Stimulated activated CD8-positive, alpha-beta memory T cell treated with anti-CD3 and anti-CD28 coated beads, Interleukin-7, amount 100 ng/mL, for 1 hour (primary cell): ENCODE measurements at places on chromosomes 13 and 19.

- no peak for DNase-seq
Measured at GRCh38 chr13:101576977-101577376, 124.5 kb downstream of the ITGBL1 start.

- no peak for DNase-seq
Measured at GRCh38 chr13:67308004-67308772, 78.1 kb upstream of the PCDH9 start.

DNA sequence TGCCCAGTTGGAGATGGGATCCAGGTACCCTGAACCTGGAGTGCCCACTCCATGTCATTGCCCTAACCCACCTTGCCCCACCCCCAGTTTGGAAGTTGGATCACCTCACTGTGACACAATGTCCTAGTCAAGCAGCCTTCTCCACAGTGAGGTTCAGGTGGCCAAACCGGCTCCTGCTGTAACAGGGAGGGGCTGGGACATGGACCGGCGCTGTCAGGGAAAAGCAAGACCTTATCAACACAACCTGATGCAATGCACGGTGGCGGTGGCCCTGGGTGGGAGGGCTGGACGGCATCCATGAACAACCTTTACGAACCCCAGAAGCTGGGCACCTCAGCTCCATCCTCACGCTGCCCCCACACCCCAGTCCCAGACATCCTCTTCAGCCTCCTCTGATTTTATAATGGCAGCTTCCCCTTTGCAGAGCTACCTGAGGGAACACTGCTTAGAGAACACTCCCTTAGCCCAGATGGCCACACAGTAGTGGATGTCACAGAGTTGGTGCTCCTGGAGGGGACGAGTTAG, 1.6 kb upstream of the KRTDAP start:
- no peak for DNase-seq

DNA sequence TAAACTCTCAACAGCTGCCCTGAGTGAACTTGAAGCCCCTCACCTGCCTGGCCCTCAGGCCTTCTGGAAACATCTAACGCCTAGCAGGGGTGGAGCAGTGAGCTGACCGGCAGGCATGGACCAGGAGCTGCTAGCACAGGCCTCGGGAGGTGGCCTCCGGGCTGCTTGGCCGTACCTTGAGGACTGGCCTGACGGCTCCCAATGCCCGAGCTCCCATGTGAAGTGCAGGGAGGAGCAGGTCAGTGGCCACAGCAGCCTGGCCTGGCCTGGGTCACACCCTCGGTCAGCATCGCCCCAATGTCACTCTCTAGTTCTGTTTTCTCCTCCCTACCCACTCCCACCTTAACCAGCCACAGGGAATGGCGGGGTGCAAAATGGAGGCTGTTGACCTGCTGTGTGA, 19.0 kb downstream of the TSHZ3 start:
- DNase-seq = no peak

DNA sequence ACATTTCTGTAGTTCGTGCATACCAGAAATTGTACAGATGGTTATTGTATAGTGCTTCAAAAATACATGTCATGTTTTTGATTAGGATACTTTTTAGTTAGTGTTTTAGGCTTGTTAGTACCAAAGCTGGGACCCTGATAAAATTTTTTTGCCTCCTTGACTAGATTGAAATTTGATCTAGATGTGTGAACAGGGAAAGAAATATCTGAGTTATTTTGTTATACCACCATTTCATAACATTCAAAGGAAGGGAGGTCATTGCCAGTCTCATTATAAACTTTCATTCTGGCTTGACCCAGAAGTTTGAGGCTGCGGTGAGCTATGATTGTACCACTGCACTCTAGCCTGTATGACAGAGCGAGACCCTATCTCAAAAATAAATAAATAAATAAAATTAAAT, 9.0 kb downstream of the LMO7 start:
- no peak for DNase-seq

- DNase-seq = no peak
Measured at GRCh38 chr13:28582225-28582891, 76.6 kb upstream of the POMP start.

GRCh38 chr13:106905380-106906162, 337.6 kb upstream of the ARGLU1 start:
- DNase-seq = no peak

DNA sequence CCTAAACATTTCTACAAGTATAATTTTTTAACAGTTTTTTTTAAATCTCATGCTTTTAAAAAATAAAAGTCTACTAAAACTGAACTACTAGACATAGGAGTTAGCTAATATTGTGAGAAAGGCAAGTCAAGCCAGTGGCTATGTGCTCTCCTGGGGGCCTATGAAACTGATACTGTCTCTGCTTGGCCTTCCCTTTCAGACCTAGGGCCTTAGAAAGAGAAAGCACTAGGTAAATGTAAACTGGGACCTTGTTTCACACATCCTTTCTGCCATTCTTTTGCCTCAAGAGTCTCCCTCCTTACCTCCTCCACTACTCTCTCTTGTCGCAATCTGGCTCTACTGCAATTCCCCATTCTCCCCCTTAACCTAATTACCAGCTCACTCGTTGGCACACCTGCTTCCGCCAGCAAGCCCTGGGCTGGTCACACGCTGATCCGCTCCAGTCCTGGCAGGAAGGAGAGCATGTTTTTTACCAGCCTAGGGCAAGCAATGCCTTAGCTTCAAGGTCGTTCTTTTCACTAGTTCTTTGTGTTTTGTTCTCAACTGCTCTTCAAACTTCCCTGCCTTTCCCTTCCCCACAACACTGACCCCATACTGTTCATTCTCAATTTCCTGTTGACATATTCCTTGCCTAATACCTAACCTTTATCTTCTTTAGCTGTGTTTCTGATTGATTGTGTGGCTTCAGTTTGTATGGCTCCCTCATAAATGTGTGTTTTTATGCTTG, 23.1 kb downstream of the TBC1D4 start:
- no peak for DNase-seq

DNA sequence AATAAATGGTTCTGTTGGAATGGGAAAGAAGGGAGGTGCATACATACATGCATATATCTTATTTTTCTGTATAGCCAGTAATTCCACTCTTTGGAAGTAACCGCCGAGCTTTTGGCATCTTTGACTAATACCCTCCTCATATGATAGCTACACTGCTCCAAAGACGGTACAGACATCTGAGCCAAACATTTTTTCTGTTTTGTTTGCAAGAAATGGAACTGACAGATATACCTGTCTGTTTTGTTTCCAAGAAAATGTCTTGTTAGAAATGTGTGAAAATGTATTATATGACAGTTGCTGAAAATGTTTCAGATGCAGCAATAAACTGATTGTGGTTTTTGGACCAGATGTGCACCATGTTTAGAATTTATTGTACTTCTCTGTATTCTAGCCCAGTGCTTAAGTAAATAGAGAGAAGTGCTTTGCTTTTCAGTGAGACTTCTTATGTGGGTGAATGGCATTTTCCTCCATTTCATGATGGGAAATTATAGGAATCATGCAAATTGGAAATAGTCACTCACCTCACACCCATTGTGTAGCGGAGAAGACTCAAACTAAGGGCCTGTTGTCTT, 396.9 kb downstream of the KCNRG start:
- DNase-seq = no peak

- DNase-seq = no peak
Measured at GRCh38 chr19:5220866-5221265, 119.7 kb downstream of the PTPRS start.
